ENCODE measurements at places on chromosomes 6 and 20. TPM values are rescaled to one million over a fixed set of nuclear protein-coding genes. Genes with fewer than 3 reads are reported as not detected.

TCP11 gene
- total RNA-seq: not detected

SLC25A27 gene
- 49.6 TPM for total RNA-seq

RFX6 gene
- total RNA-seq: not detected

ZC2HC1B gene
- not detected for total RNA-seq

SLC32A1 gene
- not detected for total RNA-seq

NOX3 gene
- total RNA-seq: not detected

ITCH gene
- total RNA-seq: 25.8 TPM

MDFI gene
- total RNA-seq: 8.3 TPM

BPIFB2 gene
- total RNA-seq: not detected

Measured in stomach (tissue), 19 donors.